Activated CD4-positive, alpha-beta T cell treated with anti-CD3 and anti-CD28 coated beads, Interleukin-2, amount 50 U/mL, for 1 hour (primary cell): ENCODE measurements at places on chromosomes 7 and 10.

GRCh38 chr7:157997471-157997870 lies 590.2 kb downstream of the PTPRN2 start:
- no peak for DNase-seq

DNA sequence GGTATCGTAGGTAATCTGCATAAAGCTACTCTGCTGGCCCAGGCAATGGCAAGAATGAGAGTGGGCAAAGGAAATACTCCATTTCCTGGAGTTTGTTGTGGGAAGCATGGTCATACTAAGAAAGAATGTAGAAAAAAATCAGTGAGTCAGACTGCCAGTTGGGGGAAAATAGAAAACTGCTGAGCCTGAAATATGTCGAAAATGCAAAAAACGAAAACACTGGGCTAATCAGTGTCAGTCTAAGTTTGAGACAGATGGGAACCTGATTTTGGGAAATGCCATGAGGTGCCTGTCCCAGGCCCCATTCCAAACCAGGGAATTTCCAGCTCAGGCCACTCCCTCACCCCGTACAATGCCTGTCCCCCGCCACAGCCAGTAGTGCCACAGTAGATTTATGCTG lies 150.0 kb downstream of the ZNF33B start:
- no peak for DNase-seq

DNA sequence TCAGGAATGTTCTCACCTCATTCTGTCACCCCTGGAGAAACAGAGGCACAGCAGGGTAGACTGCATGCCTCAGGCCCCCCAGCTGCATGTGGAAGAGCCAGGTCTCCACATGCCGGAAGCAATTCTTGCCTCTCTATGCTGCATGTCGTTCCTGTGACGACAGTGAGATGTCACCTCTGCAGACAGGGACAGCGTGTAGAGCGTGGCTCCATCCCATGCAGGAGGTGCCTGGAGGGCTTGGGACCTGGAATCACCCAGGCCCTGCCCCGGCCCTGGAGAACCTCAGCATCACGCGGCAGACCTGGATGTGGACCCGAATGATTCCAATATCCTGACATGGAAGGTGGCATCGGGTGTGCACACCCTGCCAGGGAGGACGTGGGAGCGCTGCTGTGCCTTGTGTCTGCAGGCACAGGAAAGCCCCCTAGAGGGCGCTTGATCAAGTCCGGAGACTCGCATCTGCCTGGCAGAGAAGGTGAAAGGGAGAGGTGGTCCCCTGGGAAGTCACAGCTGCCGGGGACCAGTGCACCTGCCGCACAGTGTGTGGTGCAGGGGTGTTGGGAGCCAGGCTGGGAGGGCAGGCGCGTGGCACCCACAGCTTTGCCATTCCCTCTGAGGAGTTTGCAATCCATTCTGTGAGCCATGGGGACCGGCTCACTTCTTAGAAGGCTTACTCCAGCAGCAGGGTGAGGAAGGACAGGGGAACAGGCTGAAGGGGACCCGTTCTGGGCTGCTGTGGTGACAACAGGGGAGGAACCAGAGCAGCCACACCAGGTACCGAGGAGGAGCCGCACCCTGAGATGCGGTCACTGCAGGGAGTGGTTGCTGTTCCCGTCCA lies 45.3 kb upstream of the EN2 start:
- peak; percentile 20 for DNase-seq

GRCh38 chr7:143043391-143043790 lies 8.8 kb upstream of the OR6V1 start:
- DNase-seq, result no peak

DNA sequence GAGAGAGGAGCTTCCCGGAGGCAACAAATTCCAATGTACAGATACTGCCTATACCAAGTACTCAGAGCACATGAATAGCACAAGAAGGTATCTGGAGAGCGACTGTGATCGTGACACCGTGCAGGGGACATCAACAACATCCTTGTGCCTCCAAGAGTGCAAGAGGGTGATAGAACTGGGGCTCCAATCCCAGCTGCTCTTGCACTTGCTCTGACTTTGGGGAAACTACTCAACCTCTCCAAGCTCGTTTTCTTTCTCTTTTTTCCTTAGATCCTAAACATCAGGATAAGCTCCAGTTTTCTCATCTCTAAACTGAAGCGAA lies 12.1 kb downstream of the RFC2 start:
- no peak for DNase-seq
